ENCODE measurements at places on chromosomes 6 and 20.

- DNase-seq: no peak
These were observed 20.5 kb downstream of the RSPH9 start for GRCh38 chr6:43665376-43665775.

DNA sequence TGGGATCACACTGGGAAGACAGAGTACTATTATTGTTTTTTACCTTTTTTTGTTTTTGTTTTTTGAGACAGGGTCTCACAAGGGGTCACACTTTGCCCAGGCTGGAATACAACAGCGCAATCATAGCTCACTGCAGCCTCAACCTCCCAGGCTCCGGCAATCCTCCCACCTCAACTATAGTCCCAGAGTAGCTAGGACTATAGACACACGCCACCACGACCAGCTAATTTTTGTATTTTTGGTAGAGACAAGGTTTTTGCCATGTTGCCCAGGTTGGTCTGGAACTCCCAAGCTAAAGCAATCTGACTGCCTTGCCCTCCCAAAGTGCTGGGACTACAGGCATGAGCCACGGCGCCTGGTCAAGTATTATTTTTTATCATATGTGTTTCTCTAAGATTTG, 81.0 kb downstream of the ZMYND8 start:
- DNase-seq: no peak

DNA sequence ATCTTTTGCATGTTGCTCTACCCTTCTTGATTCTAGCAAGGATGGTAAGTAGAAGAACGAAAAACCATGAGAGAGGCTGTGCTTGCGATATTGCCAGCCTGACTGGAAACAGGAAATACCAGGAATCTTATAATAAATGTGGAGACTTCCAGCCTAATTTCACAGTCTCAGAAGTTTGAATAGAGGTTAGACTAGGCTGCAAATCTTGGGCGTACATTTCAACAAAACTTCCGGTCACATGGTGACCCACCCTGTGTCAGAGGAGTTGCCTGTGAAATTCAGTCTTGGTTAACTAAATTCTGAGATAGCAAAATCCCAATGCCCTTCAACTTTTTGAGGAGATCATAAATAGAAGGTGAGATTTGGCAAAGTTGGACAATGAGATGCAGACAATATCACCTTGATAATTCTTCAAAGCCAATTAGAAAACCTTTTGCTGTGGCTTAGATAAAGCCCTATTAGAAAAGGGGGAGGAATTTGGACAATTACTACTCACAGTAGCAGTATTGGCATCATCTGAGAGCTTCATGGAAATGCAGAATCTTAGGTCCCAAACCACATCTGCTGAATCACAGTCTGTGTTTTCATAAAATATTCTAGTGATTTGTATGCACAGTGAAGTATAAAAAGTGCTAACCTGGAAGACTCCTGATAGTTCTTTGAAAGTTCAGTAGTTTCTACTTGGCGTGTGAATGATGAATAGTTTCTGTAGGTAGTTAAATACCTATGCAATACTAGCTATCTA, 262.0 kb upstream of the JAG1 start:
- no peak for DNase-seq

DNA sequence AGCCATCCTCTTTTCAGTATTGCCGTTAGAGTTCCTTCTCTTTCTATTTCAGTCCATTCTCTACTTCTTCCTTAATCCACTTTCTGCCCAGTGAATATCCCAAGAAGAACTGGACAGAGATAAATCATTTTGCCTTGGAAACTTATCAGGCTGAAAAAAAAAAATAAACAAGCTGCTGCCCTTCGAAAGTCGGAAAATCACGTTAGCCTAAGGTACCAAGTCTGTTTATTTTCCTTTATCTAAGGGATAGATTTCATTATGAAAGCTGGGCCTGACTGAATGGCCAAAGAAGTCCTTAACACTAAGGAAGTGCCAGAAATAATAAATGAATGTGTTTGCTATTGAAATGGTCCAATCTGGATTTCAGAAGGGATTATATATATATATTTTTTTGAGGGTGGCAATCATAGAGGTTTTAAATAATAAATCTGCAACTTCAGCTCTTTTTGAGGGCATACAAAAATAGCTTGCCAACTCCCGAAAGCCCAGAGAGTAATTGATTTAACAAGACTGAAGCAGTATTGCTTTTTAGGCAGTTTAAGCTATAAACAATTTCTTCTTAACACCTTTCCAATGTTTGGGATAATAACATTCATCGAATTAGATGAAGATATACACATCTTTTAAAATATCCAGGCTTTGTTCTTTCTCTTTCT, 127.0 kb upstream of the STMND1 start:
- DNase-seq: no peak

All from cerebellar nuclear complex (tissue), 1 donor.